ENCODE measurements at places on chromosomes 3 and 15.

GRCh38 chr3:60756241-60757030, 494.8 kb downstream of the FHIT start:
- peaks cover 18% of the 10 kb centered on the region for H3K36me3 ChIP-seq
- H3K4me1 ChIP-seq: peaks cover 57% of the 10 kb centered on the region
- no peak overlapping the region for H3K4me3 ChIP-seq
- no peak for DNase-seq
- peaks cover 2% of the 10 kb centered on the region for H3K27me3 ChIP-seq

GRCh38 chr3:195914648-195915473, 6.5 kb upstream of the TNK2 start:
- H3K36me3 ChIP-seq: no peaks in the 10 kb centered on the region
- H3K27me3 ChIP-seq: peaks cover 8% of the 10 kb centered on the region
- peak overlapping the region; percentile 48 for H3K4me3 ChIP-seq
- H3K27ac ChIP-seq: peak overlapping the region; percentile 99

GRCh38 chr3:5729852-5730251, 542.3 kb downstream of the EDEM1 start:
- H3K27me3 ChIP-seq: peaks cover 3% of the 10 kb centered on the region
- peak; percentile 13 for DNase-seq
- peaks cover 25% of the 10 kb centered on the region for H3K36me3 ChIP-seq
- no peak overlapping the region for H3K27ac ChIP-seq
- H3K4me1 ChIP-seq: no peaks in the 10 kb centered on the region

GRCh38 chr3:108862865-108863798, 40.5 kb downstream of the TRAT1 start:
- H3K4me3 ChIP-seq: no peak overlapping the region
- H3K36me3 ChIP-seq: peaks cover 11% of the 10 kb centered on the region
- no peaks in the 10 kb centered on the region for H3K27me3 ChIP-seq
- DNase-seq: no peak

DNA sequence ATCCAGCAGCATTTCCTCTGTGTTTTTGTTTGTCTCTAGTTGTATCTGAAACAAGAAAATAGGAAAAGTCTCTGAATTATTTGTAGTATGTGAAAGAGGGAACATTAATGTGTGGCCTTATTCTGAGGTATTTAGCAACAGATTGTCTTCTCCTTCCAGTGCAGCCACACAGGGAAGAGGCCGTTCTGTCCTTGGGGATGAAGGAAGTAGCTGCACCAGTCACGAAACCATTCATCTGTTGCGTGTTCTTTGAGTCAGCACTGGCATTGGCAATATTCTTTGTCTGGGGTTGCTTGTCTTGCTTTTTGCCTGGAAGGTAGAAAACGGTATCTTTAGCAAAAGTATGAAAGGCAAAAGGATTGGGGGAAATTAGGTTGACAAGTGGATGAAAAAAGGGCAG, 91.6 kb downstream of the CDIN1 start:
- no peak overlapping the region for H3K27ac ChIP-seq
- no peak for DNase-seq
- no peak overlapping the region for H3K4me3 ChIP-seq
- H3K27me3 ChIP-seq: no peaks in the 10 kb centered on the region
- no peaks in the 10 kb centered on the region for H3K36me3 ChIP-seq

DNA sequence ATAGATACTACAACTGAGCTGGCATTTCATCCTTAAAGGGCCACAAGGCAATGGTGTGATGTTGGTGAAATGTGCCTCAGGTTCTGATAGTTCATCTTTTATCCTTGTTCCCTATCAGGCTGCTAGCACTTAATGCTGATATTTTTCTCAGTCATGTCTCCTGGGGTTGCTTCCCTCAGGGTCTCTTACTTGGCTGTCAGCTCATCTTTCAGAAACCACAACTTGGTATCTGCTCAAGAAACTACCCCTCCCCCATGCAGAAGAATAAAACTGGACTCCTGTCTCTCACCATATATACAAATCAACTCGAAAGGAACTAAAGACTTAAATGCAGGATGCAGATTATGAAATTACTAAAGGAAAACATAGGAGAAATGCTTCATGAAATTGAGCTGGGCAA, 308.1 kb downstream of the CHST2 start:
- H3K27ac ChIP-seq: no peak overlapping the region
- H3K4me1 ChIP-seq: peaks cover 26% of the 10 kb centered on the region
- H3K27me3 ChIP-seq: peaks cover 7% of the 10 kb centered on the region
- DNase-seq: no peak
- no peak overlapping the region for H3K4me3 ChIP-seq

- no peak overlapping the region for H3K27ac ChIP-seq
- no peaks in the 10 kb centered on the region for H3K27me3 ChIP-seq
Measured at GRCh38 chr3:179956416-179956830, 80.3 kb downstream of the PEX5L start.

- H3K27me3 ChIP-seq: no peaks in the 10 kb centered on the region
- H3K4me3 ChIP-seq: no peak overlapping the region
- H3K4me1 ChIP-seq: peaks cover 31% of the 10 kb centered on the region
- no peak overlapping the region for H3K27ac ChIP-seq
- DNase-seq: no peak
Measured at GRCh38 chr15:86571873-86572272, 492.2 kb downstream of the AGBL1 start.

GRCh38 chr3:58661836-58662420, 4.6 kb downstream of the FAM3D start:
- H3K27me3 ChIP-seq: no peaks in the 10 kb centered on the region
- DNase-seq: no peak
- no peaks in the 10 kb centered on the region for H3K36me3 ChIP-seq
- no peak overlapping the region for H3K27ac ChIP-seq

GRCh38 chr3:122974764-122975162, 52.8 kb downstream of the SEMA5B start:
- peak overlapping the region; percentile 53 for H3K27ac ChIP-seq
- no peak for DNase-seq
- H3K36me3 ChIP-seq: no peaks in the 10 kb centered on the region
- H3K4me3 ChIP-seq: peak overlapping the region; percentile 31
- no peaks in the 10 kb centered on the region for H3K27me3 ChIP-seq

DNA sequence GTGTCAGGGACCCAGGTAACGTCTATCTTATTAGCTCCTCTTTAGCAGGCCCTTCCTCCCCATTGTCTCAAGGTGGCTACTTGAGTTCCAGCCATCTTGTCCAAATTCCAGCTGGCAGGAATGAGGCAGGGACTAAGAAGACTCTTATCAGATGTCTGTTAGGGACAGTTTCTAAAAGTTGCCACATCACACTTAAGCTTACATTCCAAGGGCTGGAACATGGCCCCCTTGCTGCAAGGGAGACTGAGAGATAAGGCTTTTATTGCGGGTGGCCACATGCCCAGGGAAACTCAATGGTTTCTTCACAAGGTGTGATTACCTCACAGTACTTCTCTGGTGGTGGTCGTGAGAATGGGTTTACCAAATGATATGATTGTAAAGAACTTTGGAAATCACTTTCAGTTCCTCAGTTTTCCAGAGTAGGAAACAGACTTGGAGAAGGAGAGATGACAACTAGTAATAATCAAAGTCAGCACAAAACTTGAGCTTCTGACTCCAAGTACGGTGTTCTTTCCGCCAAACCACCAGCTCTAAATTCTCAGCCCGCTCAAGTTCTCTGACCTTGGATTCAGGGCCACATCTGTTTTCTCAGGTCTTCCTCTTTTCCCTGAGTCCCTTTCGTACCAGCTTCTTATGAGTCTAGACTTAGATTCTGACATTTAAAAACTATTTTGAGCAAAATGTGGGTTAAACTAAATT, 14.2 kb downstream of the PDIA5 start:
- peaks cover 48% of the 10 kb centered on the region for H3K4me1 ChIP-seq
- no peak overlapping the region for H3K27ac ChIP-seq
- H3K4me3 ChIP-seq: no peak overlapping the region
- no peaks in the 10 kb centered on the region for H3K27me3 ChIP-seq
- H3K36me3 ChIP-seq: no peaks in the 10 kb centered on the region
- DNase-seq: no peak

DNA sequence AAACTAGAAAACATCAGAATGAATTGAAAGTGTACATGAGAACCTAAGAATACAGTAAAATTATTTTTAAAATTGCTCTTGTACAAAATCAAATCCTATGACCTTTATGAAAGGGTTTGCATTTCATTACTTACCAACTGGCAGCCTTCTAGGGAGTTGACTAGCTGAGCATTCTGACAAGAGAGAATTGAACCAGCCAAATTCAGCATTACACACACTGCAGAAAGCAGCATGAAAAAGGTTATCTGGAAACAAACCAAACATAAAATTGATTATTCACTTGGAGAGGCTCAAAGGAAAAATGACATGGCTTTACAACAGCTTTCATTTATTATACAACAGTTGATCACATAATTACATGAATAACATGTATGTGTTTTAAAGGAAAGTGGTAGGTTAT, 17.4 kb downstream of the NSMCE3 start:
- no peak overlapping the region for H3K4me3 ChIP-seq
- DNase-seq: no peak
- H3K27ac ChIP-seq: no peak overlapping the region
- no peaks in the 10 kb centered on the region for H3K36me3 ChIP-seq
- no peaks in the 10 kb centered on the region for H3K4me1 ChIP-seq

GRCh38 chr3:197006446-197006845, 23.2 kb downstream of the MELTF start:
- H3K36me3 ChIP-seq: no peaks in the 10 kb centered on the region
- peaks cover 25% of the 10 kb centered on the region for H3K27me3 ChIP-seq
- DNase-seq: no peak
- H3K4me1 ChIP-seq: peaks cover 13% of the 10 kb centered on the region
- H3K27ac ChIP-seq: no peak overlapping the region

DNA sequence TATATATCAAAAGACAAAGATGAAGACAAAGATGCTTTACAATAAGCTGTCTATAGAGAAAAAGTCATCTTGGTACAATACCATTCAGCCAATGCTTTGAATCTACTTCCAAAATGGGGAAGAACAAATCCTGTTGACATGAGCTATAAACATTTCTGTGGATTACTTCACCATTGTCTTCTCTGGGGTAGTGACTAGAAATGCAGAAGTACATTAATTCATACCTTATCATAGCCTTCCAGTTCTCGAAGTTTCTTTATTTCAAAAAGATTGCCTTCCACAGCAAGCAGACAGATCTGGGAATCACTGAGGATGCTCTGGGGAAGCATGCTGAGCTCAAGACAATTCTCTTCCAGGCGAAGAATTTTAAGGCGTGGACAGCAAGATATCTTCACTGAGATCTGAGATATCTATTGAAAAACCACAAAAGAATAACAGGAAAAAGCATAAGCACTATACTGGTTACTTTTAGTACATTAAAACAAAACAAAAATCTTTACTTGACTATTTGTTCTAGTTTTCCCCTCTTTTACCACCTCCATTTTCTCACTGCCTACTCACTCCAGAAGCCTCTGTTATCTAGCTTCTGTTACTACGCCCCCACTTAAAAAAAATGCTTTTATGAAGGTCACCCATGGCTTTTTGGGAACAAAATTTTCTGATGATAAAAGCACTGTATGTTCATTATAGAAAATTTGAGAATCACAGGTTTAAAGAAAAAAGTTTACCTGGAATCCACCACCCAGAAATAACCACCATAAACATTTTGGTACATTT, 3.6 kb downstream of the LRRC57 start:
- H3K27me3 ChIP-seq: no peaks in the 10 kb centered on the region
- peaks cover 13% of the 10 kb centered on the region for H3K4me1 ChIP-seq
- no peak overlapping the region for H3K27ac ChIP-seq
- no peak for DNase-seq

DNA sequence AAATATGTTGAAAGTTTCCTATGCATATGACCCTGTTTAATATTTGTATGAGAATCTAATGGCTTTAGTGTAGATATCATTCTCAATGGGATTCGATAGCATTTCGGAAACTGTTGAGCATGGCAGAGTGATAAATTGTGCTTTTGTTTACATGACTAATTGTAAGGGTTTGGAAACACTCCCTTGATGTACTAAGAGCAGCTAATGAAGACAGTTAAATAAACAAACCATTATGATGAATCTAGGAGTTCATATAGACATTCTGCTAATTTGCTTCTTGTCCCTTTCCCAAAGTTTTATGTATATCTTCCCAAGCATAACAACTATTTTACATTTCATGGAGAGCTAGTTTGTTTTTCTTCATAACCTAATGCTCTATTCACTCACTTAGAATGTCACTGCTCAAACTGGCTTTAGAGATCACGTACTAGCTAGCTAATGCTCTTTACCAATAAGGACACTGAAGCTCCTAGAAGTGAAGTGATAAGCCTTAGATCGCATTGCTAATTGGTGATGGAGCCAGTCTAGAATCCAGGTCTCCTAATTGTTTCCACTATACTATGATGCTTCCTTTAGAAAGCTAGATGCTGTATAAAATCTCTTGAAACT, 140.8 kb downstream of the TP63 start:
- H3K4me3 ChIP-seq: no peak overlapping the region
- no peaks in the 10 kb centered on the region for H3K36me3 ChIP-seq
- H3K27ac ChIP-seq: no peak overlapping the region
- peaks cover 4% of the 10 kb centered on the region for H3K4me1 ChIP-seq
- H3K27me3 ChIP-seq: peaks cover 70% of the 10 kb centered on the region
- no peak for DNase-seq

- no peak overlapping the region for H3K27ac ChIP-seq
- DNase-seq: no peak
- no peaks in the 10 kb centered on the region for H3K36me3 ChIP-seq
- no peaks in the 10 kb centered on the region for H3K27me3 ChIP-seq
- H3K4me3 ChIP-seq: no peak overlapping the region
Measured at GRCh38 chr15:34011481-34011880, 27.5 kb downstream of the AVEN start.

- H3K27me3 ChIP-seq: no peaks in the 10 kb centered on the region
- DNase-seq: no peak
- peaks cover 71% of the 10 kb centered on the region for H3K4me1 ChIP-seq
- H3K4me3 ChIP-seq: no peak overlapping the region
- no peaks in the 10 kb centered on the region for H3K36me3 ChIP-seq
- H3K27ac ChIP-seq: peak overlapping the region; percentile 59
Measured at GRCh38 chr3:71128961-71129360, 454.6 kb downstream of the FOXP1 start.

GRCh38 chr15:78147566-78147965, 1.6 kb upstream of the IDH3A start:
- H3K36me3 ChIP-seq: no peaks in the 10 kb centered on the region
- peak overlapping the region; percentile 98 for H3K4me3 ChIP-seq
- DNase-seq: no peak
- H3K27ac ChIP-seq: peak overlapping the region; percentile 55

DNA sequence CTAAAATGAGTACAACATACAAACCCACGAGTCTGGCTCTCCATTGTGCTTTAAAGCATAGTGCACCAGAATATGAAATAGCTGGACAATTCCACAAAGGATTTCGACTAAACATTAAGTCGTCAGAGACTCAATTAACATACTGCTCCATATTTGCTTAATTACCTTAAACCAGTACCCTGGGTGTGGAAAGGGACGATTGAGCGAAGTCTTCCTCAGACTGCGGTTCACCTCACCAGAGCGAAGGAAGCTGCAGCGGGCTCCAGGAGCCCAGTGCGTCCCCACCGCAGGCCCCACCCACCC, 218 bp upstream of the TRPC1 start:
- no peak overlapping the region for H3K27ac ChIP-seq
- peaks cover 6% of the 10 kb centered on the region for H3K27me3 ChIP-seq
- no peak for DNase-seq
- H3K4me1 ChIP-seq: peaks cover 31% of the 10 kb centered on the region

- H3K4me1 ChIP-seq: peaks cover 11% of the 10 kb centered on the region
- H3K36me3 ChIP-seq: peaks cover 17% of the 10 kb centered on the region
- no peak overlapping the region for H3K4me3 ChIP-seq
- no peak for DNase-seq
- no peaks in the 10 kb centered on the region for H3K27me3 ChIP-seq
Measured at GRCh38 chr3:56157693-56158362, 310.4 kb downstream of the ERC2 start.
